ENCODE measurements at places on chromosomes 5 and 9. TPM values are rescaled to one million over a fixed set of nuclear protein-coding genes. Genes with fewer than 3 reads are reported as not detected.
A peak's percentile ranks its signal among the peaks of the same experiment; 100 is the strongest.

NNT gene
- total RNA-seq, result 36.3 TPM

- no peak overlapping the region for H3K4me3 ChIP-seq
- H3K27ac ChIP-seq, result no peak overlapping the region
- H3K27me3 ChIP-seq, result no peaks in the 10 kb centered on the region
- DNase-seq, result no peak
- no peaks in the 10 kb centered on the region for H3K4me1 ChIP-seq
These were observed 186.2 kb downstream of the GABBR2 start for GRCh38 chr9:98522487-98522886.

- no peaks in the 10 kb centered on the region for H3K36me3 ChIP-seq
- no peak overlapping the region for H3K27ac ChIP-seq
- H3K27me3 ChIP-seq, result no peaks in the 10 kb centered on the region
- no peaks in the 10 kb centered on the region for H3K4me1 ChIP-seq
- no peak overlapping the region for H3K4me3 ChIP-seq
These were observed 986.9 kb downstream of the CDH18 start for GRCh38 chr5:19001054-19001453.

DNA sequence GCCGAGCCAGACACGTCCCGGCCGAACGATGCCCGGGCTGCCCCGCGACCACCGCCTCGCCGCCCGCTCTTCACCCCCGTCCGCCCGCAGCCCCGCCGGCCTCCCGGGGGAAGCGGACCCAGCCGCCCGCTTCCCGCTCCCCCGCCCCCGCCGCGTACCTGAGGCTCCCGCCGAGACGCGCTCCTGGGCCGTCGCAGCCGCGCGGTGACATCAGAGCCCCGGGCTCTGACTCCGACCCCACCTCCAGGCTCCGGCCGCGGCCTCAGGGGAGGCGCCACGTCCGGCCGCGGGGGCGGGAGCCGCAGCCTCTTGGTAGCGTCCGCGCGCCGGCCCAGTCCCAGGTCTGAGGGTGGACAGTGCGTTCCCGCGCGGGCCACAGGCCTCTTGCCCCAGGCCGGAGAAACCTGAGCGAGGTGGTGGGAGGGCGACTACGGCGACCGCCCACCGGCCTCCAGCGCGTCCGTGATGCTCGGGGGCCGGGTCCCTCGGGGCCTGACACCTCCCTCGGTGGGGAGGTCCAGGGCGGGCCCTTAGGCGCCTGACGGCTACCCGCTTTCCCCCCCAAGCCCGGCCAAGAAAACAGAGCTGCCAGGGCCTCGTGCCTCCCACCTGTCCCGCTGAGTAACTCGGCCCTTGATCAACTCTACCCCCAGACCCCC lies at the start of gene SHROOM1:
SHROOM1 (minus strand) TSS at position 212 of the 659 bp plus-strand sequence. CDS start 4,507 bp downstream, outside the sequence.
- peak within 1 kb of the TSS; percentile 78 for H3K27ac ChIP-seq
- no peaks in the 10 kb centered on the region for H3K27me3 ChIP-seq
- DNase-seq, result no peak
- peak within 1 kb of the TSS; percentile 68 for H3K4me3 ChIP-seq
- peaks cover 13% of the 10 kb centered on the region for H3K4me1 ChIP-seq

- H3K36me3 ChIP-seq, result no peaks in the 10 kb centered on the region
- H3K4me3 ChIP-seq, result no peak overlapping the region
- H3K4me1 ChIP-seq, result no peaks in the 10 kb centered on the region
- DNase-seq, result no peak
These were observed 1.3 kb upstream of the PRR7 start for GRCh38 chr5:177445052-177445916.

ZNG1E gene
- 38.7 TPM for total RNA-seq

G3BP1 gene
- 86.7 TPM for total RNA-seq

DNA sequence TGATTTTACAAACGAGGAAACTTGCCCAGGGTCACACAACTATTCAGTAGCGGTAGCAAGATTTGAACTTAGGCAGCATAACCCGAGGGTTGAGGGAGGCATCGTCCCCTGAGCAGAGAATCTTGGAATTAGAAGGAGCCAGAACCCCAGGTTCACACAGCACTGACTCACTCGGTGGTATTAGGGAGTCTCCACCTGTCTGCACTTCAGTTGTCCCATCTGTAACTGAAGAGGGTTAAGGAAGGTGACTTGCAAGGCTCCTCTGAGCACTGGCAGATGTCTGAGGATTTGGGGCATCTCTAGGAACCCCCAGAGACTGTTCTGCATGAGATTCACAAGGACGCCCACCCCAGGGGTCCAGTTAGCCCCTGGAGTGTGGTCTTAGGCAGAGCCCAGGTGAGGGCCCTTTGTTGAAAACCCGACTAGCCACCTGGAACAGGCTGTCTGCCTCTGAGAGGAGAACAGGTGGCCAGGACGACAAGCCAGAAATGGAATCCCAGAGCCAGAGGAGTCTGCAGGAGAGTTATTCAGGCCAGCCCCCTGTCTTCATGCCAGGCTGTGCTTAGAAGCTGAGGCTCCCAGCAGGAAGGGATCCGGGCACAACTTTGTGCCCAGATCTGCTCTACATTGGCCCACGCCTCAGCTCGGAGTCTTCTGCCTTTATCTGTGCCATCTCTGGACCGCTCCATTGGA lies 50.0 kb upstream of the ORM1 start:
- H3K27me3 ChIP-seq, result no peaks in the 10 kb centered on the region
- no peaks in the 10 kb centered on the region for H3K36me3 ChIP-seq
- no peak overlapping the region for H3K4me3 ChIP-seq
- no peak overlapping the region for H3K27ac ChIP-seq

C1QTNF2 gene
- 1.5 TPM for total RNA-seq

CCDC192 gene
- total RNA-seq, result 0.87 TPM

WNK2 gene
- 17.7 TPM for total RNA-seq

CREBRF gene
- total RNA-seq, result 31.2 TPM

GRCh38 chr9:35688558-35689541 lies 875 bp downstream of the TPM2 start:
- no peaks in the 10 kb centered on the region for H3K27me3 ChIP-seq
- H3K4me1 ChIP-seq, result peaks cover 6% of the 10 kb centered on the region
- peaks cover 24% of the 10 kb centered on the region for H3K36me3 ChIP-seq
- H3K27ac ChIP-seq, result peak overlapping the region; percentile 97
- no peak for DNase-seq
- peak overlapping the region; percentile 63 for H3K4me3 ChIP-seq

- H3K27ac ChIP-seq, result no peak overlapping the region
- no peaks in the 10 kb centered on the region for H3K4me1 ChIP-seq
- no peak for DNase-seq
- H3K27me3 ChIP-seq, result no peaks in the 10 kb centered on the region
- H3K4me3 ChIP-seq, result no peak overlapping the region
- no peaks in the 10 kb centered on the region for H3K36me3 ChIP-seq
These were observed 29.5 kb downstream of the CDH9 start for GRCh38 chr5:27008604-27009539.

DNA sequence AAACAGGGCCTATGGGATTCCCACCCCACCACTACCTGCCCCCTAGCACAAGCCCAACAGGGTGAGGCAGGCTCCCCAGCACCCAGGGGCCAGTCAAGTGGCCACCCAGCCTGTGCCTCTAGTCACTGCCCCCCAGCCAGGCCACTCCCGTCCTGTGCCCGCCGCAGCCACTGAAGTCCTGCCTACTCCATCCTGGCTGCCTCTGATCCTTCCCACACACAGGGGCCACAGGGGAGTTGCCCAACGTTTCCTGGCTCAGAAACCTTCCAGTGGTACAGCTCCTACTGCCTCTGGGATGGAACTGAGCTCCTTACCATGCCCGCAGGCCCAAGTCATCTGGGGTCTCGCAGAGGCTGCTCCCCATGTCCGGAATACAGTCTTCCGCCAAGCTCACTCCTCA lies 70.2 kb upstream of the STXBP1 start:
- H3K27me3 ChIP-seq, result no peaks in the 10 kb centered on the region
- peak overlapping the region; percentile 95 for H3K27ac ChIP-seq
- peak overlapping the region; percentile 4 for H3K4me3 ChIP-seq
- peak; percentile 82 for DNase-seq
- H3K36me3 ChIP-seq, result no peaks in the 10 kb centered on the region
- peaks cover 91% of the 10 kb centered on the region for H3K4me1 ChIP-seq

GRCh38 chr9:112241491-112241890 lies 66.4 kb upstream of the SUSD1 start:
- no peak for DNase-seq
- H3K4me3 ChIP-seq, result no peak overlapping the region
- no peak overlapping the region for H3K27ac ChIP-seq
- H3K4me1 ChIP-seq, result no peaks in the 10 kb centered on the region
- no peaks in the 10 kb centered on the region for H3K36me3 ChIP-seq

GRCh38 chr5:27087747-27088146 lies 49.4 kb upstream of the CDH9 start:
- H3K36me3 ChIP-seq, result no peaks in the 10 kb centered on the region
- no peaks in the 10 kb centered on the region for H3K4me1 ChIP-seq
- H3K4me3 ChIP-seq, result no peak overlapping the region
- no peak overlapping the region for H3K27ac ChIP-seq

CCDC187 gene
- total RNA-seq, result not detected
